A549 (cell line): ENCODE measurements at places on chromosomes 1 and 21. TPM values are rescaled to one million over a fixed set of nuclear protein-coding genes. Genes with fewer than 3 reads are reported as not detected.

ZMYM4 gene
- 12.2 to 12.7 TPM (median 12.6 TPM) in 3 replicates for polyA plus RNA-seq

E2F2 gene
- 3.4 to 3.9 TPM (median 3.4 TPM) in 3 replicates for polyA plus RNA-seq

PUSL1 gene
- polyA plus RNA-seq = 14.1 to 15.0 TPM (median 14.6 TPM) in 3 replicates

FOXO6 gene
- 0.18 to 0.25 TPM (median 0.22 TPM) in 3 replicates for polyA plus RNA-seq

TBX19 gene
- polyA plus RNA-seq = 0.97 to 1.0 TPM (median 0.98 TPM) in 3 replicates
